ENCODE measurements at places on chromosomes 11 and 22. TPM values are rescaled to one million over a fixed set of nuclear protein-coding genes. Genes with fewer than 3 reads are reported as not detected.

DNA sequence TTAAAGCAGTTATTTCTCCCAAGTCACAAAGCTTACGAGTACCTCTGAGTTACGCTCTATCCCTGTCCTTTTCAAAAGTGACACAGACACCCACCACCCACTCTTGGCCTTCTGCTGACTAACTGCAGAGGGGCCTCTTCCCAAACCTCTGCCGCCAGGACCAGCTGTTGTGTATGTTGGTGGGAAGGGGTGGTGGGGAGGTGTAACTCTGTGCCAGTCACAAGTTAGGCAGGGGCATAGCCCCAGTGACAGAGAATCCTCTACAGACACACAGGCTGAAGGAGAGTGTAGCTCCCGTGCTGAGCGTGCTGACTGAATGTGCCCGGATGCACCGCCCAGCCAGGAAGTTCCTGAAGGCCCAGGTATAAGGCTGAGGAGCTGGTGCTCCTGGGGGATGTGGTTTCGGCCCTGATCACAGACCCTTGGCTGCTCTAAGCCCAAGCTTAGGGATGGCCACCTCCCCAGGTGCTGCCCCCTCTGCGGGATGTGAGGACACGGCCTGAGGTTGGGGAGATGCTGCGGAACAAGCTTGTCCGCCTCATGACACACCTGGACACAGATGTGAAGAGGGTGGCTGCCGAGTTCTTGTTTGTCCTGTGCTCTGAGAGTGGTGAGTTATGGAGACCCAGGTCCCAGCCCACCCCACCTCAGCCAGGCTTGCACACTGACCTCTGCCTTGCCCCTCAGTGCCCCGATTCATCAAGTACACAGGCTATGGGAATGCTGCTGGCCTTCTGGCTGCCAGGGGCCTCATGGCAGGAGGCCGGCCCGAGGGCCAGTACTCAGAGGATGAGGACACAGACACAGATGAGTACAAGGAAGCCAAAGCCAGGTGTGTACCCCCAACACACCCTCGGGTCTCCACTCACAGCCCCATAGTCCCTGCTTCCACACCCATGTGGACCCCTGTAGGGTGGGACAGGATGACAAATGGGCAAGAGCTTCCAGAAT lies 4.9 kb downstream of the RIC8A start:
- DNase-seq: peak; percentile 46

DNA sequence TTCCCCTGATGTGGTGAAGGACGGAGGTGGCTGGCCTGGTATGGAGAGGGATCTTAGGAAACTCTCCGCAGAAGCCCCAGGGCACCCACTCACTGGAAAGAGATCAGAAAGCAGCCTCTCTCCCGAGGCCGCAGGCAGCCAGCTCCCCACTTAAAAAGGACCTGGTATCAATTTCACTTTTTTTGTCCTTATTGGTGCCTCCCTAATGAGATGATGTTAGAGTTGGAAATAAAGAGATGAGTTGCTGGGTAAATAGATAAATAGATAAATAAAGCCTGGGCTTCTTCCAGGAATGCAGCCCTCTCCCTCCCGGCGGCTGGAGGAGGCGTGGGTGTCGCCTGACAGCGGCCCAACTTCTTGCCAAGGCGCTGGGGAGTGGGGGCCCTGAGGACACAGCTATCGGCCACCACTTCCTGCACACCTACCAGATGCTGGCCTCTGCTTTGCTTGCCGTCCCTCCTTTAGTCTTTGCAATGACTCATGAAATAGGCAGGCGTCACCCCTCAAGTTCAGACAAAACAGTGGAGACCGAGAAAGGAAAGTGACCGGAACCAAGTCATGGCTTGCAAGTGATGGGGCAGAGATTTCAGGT lies 42.9 kb downstream of the LINC01488 start:
- no peak for DNase-seq

DNA sequence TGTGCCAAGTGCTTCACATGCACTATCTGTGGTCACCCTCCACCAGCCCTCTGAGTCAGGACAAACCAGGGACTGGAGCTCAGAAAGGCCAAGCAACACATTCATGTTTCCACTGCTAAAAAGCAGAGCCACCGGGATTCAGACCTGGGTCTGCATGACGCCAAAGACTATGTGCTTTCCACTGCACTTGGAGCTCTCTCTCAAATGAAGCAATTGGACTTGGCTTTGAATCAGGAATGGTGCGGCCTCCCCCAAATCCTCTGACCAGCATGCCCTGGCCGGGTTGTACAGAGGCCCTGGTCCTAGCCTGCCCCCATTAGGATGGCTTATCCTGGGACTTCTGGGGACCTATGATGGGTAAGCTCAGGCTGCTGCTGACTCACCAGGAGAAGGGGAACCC lies 80.7 kb downstream of the PKNOX2 start:
- no peak for DNase-seq

DNA sequence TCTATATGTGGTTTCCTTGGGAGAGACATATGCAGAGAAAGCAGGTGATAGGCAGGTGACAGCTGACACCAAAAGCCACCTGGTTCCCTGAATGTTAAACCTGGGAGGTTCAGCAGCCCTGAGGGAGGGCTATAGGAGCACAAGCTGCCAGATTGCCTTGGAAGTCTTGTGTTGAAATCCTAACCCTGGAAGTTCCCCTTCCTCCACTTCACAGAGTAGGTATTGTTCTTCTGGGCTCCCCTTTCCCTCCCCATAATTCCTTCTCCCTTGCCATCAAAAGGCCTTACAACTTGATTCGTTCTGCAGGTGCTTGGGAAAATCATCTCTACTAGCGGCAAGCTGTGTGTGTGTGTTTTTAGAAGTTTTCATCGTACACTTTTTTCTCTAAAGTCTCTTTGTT lies 5.4 kb downstream of the LDLRAD3 start:
- no peak for DNase-seq

- no peak for DNase-seq
These were observed 1.1 kb upstream of the ENTHD1 start for GRCh38 chr22:39894554-39895092.

VPS37C gene
- total RNA-seq: 23.1 TPM

DNA sequence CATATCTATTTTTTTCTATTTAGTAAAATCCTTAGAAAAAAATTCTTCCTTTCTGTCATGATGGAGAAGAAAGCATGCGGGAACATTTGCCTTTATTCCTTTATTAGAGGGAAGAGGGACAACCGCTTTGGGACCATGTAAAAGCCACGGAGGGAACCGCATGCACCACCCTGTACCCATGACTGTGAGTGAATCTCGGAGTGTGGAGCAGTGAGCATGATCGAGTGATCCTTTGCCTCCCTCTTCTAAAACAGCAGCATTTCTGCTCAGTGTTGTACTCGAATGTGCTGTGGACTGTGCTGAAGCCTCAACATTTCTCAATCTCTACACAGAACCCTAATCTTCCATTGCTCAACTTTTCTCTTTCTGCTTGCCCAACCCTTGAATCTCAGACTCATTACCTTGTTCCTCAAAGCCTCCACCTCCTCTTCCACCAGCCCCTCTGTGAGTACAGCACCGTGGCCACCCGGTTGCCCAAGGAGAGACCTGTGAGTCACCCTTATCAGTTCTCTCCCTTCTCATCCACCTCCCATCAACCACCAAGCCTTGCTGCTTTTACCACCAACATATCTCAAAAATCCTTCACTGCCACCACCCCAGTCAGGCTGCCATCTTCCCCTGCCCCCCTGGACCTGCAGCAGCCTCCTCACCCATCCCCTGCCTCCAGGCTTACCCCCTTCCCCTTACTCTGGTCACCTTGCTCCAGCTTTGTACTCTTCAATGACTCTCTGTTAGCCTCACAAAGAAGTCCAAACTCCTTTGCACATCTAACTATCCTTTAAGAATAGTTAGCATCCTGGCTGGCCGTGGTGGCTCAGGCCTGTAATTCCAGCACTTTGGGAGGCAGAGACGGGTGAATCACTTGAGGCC lies 103.1 kb downstream of the NAT10 start:
- DNase-seq: no peak

- DNase-seq: no peak
These were observed 251.4 kb downstream of the LUZP2 start for GRCh38 chr11:24748261-24748660.

- DNase-seq: no peak
These were observed 13.7 kb downstream of the MFNG start for GRCh38 chr22:37472418-37473006.

DNA sequence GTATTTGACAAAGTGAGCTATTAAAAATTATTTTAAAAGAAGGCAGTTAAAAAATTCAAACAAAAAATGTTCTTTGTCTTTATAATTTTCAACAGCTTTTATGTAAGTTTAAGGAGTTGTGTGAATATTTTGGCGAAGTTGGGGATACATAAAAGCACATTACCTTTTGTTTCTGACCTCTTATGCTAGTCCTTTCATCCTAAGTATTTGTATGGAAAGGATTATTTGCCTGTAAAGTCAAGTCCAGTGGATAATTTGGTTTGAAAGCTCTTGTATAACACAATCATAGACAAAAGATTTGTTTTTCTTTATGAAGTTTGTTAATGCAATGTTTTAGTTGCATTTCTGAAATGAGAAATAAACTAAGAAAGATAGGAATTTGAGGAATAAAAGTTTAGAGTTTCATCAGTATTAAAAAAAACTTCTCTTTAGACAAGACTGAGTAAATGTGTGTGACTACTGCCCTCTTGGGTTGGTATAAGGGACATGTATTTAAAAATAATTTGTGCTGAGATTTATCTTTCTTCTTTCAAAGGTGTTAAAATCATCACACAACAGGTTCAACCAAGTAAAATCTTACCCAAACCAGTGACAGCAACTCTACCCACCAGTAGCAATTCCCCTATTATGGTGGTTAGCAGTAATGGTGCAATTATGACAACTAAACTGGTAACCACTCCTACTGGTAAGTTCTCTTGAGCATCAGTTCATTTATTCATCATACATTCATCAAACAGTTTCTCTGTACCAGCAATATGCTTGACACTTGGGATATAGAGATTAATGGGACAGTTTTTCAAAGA lies 68.2 kb downstream of the EMSY start:
- DNase-seq: no peak

All from sciatic nerve (tissue), 2 donors.